NCI-H2081 treated with DMSO at 0.1 percent for 48 hours (cell line): ENCODE measurements at places on chromosomes 2 and 18.

DNA sequence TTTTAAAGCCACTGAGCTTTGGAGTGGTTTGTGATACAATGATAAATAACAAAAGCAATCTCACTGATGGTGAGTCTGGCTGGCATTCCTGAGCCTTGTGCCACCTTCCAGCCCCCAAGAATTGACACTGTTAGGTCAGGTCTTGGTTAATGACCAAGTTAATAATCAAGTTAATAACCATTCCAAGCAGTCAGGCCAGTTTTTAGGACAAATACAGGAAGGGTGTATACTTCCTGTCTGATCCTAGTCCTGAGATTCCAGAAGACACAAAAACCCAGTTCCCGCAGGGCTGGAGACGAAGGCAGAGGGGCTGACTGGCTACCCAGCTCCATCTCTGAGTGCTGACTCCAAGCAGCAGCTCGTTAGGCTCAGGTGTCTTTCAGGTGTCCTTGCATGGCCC is 74.6 kb upstream of the LAPTM4A start:
- DNase-seq: no peak

- DNase-seq: no peak
Observed at GRCh38 chr2:162317861-162318327, 590 bp downstream of the IFIH1 start.

GRCh38 chr18:72075040-72075439 is 469.1 kb downstream of the CBLN2 start:
- no peak for DNase-seq

DNA sequence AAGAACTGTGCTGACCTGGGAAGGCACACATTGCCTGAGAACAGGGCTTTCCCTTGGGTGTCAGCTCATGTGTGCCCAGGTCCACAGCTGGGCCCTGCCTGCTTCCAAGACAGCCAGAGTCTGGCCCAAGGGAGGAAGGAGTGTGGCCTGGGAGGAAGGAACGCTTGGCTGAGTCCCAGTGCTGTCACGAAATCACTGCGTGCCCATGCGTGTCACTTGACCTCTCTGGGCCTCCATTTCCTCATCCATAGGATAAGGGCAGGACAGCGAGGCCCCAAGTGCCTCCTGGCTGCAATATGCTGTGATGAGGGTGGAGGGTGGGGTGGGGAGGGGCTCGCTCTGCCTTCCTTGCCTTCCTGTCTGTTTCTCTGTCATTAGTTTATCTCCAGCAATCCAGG is 642 bp upstream of the KCNK3 start:
- no peak for DNase-seq

DNA sequence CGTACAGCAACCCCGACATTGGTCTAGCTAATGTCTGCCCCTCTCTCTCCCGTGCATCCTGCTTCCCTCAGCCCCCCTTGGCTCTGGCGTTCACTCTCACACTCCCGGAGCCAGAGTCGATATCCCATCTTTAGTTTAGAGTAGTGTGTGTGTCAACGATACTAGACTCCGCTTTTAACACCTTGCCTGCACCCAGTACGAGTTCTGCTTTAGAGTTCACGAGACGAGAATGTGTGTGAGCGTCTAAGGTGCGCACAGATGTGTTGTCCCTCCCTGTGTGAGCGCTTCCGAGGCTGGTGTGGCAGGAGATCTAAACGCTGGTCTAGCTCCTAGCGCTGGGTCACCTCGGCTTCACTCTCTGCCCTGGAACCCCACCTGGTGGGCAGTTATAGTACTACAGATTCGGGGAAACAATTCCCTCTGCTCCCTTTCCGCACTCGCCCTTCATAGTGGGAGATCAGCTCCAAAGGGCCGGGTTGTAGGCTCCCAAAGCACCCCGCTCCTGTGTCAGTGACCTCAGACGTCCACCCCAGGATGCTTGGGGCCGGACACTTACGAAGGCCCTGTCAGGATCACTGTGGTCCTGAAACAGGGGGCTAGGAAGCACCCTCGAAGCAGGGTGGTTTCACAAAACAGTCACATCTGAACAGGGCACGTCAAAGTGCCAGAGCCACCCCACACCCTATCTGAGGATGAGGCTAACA is 2.6 kb upstream of the CYP26B1 start:
- DNase-seq: no peak

DNA sequence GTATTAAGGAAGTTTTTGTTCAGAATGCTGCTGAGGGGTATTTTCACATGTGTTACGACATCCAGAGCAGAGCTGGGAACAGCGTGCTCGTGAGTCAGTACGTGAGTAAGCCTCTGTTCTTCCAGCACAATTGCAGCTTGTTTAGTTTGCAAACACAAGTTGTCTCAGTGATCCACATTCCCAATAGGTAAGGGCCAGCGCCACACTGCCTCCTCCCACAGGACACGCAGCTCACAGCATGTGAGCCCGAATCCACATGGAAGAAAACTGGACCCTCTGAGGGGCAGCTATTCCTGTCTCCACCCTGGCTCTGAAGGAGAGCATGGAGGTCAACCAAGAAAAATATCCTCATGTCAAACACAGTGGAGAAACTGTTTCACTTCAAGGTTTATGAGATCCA is 173.9 kb upstream of the PID1 start:
- no peak for DNase-seq

DNA sequence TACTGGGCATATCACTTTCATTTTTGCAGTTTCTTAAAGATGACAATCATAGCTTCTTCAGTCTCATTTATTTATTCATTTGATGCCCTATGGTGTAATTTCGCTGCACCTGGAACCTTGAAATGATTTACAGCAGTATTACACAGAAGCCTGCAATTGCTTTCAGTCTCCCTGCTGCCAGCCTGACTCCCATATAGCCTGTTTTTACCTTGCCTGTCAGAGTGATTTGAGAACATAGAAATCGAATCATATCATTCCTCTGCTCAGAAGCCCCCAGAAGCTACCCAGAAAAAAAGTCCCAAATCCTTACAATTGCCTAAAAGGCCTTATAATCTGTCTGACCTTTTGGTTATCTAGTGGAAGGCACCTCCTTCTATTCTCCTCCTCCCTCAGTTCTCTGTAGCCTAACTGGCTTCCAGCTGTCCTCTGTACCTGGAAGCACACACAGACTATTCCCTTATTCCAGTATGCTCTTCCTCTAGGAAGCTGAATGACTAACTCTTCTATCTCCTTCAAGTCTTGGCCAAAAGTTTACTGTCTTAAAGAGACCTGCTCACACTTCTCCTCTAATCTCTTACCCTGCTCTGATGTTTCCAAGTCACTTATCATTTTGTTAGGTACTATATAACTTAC is 12.6 kb downstream of the SCN3A start:
- DNase-seq: peak; percentile 79

GRCh38 chr2:191255271-191255670 is 10.1 kb downstream of the MYO1B start:
- no peak for DNase-seq

GRCh38 chr2:12436483-12436882 is 280.3 kb upstream of the TRIB2 start:
- no peak for DNase-seq

- peak; percentile 13 for DNase-seq
Observed at GRCh38 chr2:144217853-144218633, 301.9 kb downstream of the ZEB2 start.

DNA sequence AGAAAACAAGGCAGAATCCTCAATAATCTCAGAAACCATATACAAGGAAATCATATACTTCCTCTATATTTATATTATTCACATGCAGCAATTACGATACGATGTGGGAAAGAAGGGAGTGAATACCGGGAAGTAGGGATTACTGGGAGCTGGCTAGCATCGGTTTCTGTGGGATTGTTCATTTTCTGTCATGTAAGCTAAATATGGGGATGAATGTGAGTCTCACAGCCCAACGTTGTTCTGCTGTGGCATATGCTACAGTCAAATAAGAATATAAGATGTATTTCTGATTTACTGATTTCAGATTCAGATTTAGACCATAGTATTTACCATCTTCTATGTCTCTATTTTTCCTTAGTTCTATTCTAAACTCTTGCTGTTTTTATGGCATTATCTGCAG is 113.6 kb downstream of the EVA1A start:
- DNase-seq: no peak

DNA sequence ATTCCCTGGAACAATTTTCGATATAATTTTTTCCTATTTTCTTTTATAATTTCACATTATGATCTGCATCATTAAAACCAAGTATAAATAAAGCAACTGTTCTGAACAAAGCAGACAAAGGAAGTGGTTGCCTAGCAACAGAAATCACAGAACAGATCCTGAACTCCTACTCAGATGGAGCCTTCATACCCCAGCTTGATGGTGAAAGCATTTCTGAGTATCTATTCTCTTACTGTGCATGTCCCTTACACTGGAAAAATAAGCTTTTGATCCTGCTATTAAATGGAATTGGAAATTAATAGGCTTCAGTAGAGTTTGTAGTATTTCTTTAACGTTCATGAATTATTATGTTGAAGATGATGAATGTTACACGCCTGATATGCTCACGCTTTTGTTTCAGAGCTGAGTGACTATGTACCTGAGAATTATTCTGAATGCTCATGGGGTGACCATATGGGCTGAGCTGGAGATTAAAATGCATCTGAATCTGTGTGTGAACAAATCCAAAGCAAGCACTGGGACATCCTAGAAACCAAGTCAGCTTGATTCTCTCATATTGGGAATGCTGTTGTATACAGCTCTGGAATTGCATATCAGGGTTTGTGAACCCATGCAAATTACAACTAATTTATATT is 254.0 kb downstream of the KCNJ3 start:
- no peak for DNase-seq

- no peak for DNase-seq
Observed at GRCh38 chr2:10161961-10162441, 39.5 kb downstream of the RRM2 start.

DNA sequence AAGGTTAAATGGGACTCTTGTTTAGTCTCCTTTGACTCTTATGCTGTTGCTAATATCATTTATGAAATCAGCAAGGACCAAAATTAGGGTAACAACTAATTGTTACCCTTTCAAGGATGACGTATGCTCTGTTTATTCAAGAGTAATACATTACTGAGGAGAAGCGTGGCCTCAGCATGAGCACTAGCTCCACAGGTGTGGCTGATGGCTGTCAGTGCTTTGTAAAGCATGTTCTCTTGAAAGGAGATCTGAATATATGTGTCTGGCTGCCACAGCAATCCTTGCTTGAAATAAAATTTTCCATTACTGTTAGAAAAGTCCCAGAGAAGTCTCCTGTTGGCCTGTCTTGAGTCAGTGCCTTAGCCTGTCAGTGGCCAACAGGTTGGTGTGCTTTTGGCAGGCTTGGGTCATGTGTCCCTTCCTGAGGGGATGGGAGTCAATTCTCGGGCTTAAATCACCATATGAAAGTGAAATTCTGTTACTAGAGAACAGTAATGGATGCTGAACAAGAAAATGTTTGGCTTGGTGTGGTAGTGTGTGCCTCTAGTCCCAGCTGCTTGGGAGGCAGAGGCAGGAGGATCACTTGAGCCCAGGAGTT is 32.7 kb downstream of the ABI2 start:
- no peak for DNase-seq

DNA sequence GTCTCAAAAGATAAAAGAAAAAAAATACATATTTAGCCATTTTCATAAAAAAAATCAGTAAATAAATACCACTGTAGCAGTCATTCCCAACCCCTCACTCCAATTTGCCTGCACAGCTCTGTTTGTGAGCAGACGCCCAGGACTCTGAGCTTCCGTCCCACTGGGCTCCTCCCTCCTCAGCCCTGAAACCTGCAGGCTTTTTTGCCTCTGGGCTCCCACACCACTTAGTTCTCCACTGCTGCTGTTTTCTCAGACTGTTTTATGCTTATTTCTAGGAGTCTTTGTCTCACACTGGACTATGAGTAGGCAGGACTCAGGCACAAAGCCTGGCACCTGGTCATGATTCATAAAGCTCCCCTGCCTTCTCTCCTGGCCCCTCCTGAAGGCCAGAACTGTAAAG is 6.1 kb upstream of the CXCR1 start:
- no peak for DNase-seq

GRCh38 chr2:1512321-1513289 is 99.3 kb downstream of the TPO start:
- DNase-seq: no peak

DNA sequence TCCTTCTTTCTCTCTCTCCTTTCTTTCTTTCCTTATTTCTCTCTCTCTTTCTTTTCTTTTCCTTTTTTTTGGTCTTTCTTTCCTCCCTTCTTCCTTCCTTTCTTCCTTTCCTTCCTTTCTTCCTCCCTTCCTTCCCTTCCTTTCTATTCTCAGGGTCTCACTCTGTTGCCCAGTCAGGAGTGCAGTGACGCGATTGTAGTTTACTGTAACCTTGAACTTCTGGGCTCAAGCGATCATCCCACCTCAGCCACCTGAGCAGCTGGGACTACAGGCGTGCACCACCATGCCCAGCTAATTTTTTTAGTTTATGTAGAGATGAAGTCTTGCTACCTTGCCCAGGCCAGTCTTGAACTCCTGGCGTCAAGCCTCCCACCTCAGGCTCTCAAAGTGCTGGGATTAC is 83.8 kb upstream of the PPM1B start:
- no peak for DNase-seq

DNA sequence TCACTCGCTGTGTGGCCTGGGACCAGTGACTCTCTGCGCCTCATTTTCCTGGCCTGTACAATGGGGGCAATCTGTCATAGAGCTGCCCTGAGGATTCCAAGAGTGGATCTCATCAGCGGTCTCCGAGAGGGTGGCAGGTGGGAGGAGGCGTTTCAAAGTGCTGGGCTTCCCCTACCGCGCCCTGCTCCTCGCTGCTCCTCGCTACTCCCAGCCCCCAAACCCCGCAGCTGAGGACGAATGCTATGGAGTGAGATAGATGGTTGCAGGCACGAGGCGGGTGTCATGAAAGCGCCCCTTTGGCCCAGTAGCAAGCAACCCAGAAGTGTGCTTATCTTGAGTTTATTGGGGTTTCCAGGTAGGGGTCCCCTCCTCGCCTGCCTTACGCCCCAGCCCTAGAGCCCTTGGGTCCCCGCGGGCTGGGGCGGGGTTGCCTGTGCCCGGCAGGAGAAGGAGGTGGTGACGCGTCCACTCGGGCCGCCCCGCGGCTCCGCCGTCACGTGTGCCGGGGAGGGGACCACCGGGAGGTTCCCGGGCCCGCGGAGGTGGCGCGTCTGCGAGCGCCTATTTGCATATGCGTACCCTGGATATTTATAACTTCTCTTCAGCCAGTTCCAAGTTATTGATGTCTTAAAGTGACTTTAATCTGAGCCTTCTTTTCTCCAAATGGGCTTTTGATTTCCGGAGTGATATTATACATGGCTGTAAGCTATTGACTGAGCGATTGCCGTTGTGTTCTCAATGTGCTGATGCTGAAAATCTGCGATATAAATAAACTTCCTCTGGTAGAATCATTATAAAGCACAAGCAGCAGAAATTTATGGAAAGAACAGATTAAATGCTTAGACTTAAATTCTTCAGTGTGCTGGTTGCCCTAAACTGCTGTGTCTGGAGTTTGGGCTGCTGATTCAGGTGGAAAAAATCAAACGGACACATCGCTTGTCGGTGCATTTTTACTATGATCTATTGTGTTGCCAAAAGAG is 263.7 kb downstream of the ATAD2B start:
- no peak for DNase-seq

DNA sequence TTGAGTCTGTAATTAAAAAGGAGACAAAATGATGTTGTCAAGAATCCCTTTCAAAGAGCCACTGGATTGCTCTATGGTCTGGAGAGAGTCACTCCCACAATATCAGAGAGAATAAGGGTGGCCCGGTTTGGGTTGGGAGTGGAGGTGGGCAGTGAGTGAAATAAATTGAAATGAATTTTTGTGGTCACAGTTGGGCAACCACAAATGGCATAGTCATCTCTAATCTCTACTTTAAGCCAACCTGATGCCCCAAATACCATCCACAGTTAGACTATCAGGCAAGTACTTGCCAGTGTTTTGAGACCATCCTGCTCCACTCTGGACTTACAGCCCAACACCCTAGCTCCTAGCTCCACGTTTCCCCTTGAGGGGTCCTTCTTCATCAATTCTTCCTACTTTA is 559.7 kb downstream of the BCL11A start:
- no peak for DNase-seq

- no peak for DNase-seq
Observed at GRCh38 chr2:81194176-81194575, 889.6 kb upstream of the LRRTM1 start.
